ENCODE measurements at places on chromosomes 7 and 10.

DNA sequence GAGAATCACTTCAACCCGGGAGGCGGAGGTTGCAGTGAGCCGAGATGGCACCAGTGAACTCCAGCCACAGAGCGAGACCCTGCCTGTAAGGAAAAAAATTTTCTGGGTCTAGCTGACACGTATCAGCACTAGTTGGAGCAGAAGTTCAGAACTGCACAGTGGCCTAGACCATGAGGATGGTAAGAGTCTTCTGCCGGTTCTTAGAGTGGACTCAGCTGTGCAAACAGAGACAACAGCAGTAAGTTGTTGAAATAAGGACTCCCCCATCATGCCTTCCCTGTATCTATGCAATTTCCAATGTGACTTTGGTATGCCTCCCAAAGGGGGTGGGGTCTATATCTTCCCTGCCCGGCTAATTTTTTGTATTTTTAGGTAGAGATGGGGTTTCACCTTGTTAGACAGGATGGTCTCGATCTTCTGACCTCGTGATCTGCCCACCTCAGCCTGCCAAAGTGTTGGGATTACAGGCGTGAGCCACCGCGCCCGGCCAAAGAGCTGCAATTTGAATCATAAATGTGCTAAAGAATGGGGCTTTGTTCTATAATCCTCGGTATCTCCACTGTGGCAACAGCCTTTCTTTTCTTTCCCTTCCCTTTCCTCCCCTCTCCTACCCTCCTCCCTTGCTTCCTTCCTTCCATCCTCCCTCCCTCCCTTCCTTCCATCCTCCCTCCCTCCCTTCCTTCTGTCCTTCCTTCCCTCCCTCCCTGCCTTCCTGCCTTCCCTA lies 14.5 kb upstream of the RNF216 start:
- peaks cover 4% of the 10 kb centered on the region for H3K4me1 ChIP-seq
- H3K4me3 ChIP-seq = no peak overlapping the region
- H3K27me3 ChIP-seq = no peaks in the 10 kb centered on the region
- DNase-seq = no peak

DNA sequence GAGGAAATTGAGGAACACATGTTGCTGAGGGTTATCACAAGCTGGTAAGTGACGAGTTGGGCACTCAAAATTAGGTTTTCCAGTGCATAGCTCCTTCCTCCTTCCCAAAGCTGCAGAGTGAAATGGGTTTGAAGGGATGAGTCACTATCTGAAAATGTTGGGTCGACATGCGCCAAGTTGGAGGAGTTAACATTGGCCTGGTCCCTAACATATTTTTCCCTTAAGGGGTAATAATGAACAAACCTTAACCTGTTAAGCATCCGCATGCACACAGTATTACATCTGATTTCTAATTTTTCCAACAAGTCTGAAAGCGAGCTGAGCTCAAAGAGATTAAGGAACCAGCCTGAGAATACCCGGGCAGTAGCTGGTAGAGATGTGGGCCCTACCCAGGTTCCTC lies 20.7 kb upstream of the TECTB start:
- no peak overlapping the region for H3K4me3 ChIP-seq
- H3K4me1 ChIP-seq = no peaks in the 10 kb centered on the region
- no peaks in the 10 kb centered on the region for H3K36me3 ChIP-seq
- no peak overlapping the region for H3K27ac ChIP-seq
- DNase-seq = no peak

GRCh38 chr10:12594448-12594944 lies 245.1 kb downstream of the CAMK1D start:
- no peaks in the 10 kb centered on the region for H3K36me3 ChIP-seq
- DNase-seq = no peak

DNA sequence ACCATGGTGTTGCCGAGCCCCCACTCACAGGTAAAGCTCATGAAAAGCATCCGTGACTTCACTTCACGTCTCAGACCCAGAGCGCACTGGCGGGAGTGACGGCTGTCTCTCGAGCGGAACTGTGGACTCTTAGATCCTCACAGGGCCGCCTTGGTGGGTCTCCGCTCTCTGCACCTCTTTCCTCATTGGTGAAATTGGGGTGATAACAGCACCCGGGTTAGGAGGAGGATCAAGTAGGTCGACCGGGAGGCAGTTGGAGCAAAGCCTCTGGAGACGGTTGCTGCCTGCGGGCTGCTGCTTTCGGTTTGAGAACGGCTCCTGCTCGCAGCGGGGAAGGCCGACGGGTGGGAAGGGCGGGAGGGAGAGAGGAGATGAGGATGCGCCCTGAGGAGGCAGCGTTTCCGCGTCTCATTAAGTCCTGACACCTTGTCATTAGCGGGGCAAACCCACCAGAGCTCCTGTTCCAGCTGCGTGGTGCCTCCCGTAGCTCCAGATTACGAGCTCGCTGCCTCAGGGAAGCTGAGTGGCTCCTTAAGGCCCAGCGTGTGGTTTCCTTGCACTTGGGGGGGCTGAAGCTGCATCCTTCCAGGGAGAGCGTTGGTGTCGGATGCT lies 51.9 kb upstream of the CFAP46 start:
- no peak overlapping the region for H3K27ac ChIP-seq
- H3K36me3 ChIP-seq = no peaks in the 10 kb centered on the region
- no peak for DNase-seq
- H3K4me3 ChIP-seq = no peak overlapping the region

- peak overlapping the region; percentile 49 for H3K27ac ChIP-seq
- H3K27me3 ChIP-seq = no peaks in the 10 kb centered on the region
- no peaks in the 10 kb centered on the region for H3K36me3 ChIP-seq
- H3K4me1 ChIP-seq = peaks cover 37% of the 10 kb centered on the region
- no peak overlapping the region for H3K4me3 ChIP-seq
Observed at GRCh38 chr10:29370097-29371092, 81.5 kb downstream of the LYZL1 start.

DNA sequence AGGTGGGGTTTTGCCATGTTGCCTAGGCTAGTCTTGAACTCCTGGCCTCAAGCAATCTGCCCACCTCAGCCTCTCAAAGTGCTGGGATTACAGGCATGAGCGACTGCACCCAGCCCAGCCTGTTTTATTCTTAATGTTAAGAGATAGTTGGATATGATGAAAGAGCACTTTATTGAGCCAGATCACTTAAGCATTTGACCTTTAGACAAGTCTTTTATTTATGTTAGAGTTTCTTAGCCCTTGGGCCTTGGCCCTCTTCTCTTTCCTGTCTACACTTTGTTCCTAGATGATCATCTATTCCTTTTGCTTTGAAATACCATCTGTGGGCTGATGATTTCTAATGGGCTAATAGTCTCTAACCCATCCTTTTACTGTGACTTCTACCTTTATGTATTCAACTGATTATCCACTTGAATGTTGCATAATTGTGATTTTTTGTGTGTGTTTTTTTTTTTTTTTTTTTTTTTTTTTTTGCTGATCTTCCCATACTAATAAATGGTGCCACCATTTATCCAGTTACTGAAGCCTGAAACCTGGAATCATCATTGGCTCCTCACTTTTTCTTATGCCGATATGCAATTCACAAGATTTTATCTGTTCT lies 34.8 kb downstream of the BTRC start:
- no peak for DNase-seq
- H3K36me3 ChIP-seq = no peaks in the 10 kb centered on the region
- H3K27ac ChIP-seq = no peak overlapping the region
- no peaks in the 10 kb centered on the region for H3K27me3 ChIP-seq

DNA sequence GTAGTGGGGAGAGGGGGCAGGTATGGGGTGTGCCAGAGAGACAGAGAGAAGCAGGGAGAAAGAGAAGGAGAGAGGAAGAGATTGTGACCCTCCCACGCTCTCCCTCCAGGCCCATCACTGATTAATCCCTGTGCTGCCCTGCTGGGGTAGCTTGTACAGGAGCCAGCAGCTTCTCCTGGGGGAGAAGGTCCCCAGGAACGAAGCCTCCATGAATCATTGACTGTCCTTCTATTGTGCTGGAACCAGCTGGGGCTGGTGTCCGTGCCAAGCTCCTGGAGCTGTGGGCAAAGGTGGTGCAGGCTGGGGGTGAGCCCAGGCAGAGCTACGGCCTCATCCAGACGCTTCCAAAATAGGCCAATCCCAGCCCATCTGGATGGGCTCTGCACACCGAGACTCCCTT lies 20.9 kb downstream of the AQP1 start:
- no peak overlapping the region for H3K27ac ChIP-seq
- H3K36me3 ChIP-seq = no peaks in the 10 kb centered on the region
- peaks cover 23% of the 10 kb centered on the region for H3K4me1 ChIP-seq
- no peaks in the 10 kb centered on the region for H3K27me3 ChIP-seq
- no peak overlapping the region for H3K4me3 ChIP-seq

- peaks cover 9% of the 10 kb centered on the region for H3K36me3 ChIP-seq
- H3K4me3 ChIP-seq = no peak overlapping the region
Observed at GRCh38 chr10:93452143-93452542, 30.0 kb downstream of the MYOF start.

GRCh38 chr10:70540089-70540788 lies 61.7 kb downstream of the PALD1 start:
- H3K36me3 ChIP-seq = no peaks in the 10 kb centered on the region
- H3K27me3 ChIP-seq = peaks cover 3% of the 10 kb centered on the region
- no peak overlapping the region for H3K27ac ChIP-seq
- DNase-seq = no peak
- no peak overlapping the region for H3K4me3 ChIP-seq
